ENCODE measurements at places on chromosomes 11 and 22.

GRCh38 chr11:40219401-40219800 is 1240.1 kb downstream of the LRRC4C start:
- no peak for DNase-seq

DNA sequence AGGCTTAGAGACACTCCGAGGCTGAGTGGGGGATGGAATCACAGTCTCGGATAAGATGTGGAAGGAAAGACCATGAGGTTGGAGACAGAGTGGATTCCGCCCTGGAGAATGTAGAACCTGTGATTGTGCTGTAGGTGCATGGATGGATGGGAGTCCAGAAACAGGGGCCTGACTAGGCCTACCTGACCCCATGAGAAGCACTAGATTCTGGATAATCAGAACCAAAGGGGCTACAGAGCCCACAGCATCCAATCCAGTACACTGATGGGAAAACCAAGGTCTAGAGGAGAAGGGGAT is 32.3 kb upstream of the FCHSD2 start:
- DNase-seq = no peak

DNA sequence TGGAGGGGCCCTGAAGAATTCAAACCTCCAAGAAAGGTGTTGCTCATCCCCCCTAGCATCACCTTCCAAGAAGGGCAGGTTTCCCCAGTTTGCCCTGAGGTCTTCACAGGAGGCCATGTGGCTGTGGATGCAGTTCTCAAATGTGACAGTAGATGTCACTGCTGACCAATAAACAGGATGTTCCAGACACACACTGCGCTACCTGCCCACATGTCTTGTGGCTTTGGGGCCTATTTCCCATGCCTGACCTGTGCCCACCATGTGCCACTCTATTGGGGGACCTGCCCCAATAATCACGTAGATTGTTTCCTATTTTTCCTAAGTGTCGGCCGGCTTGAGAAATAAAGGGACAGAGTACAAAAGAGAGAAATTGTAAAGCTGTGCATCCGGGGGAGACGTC is 4.5 kb downstream of the GSTT2 start:
- no peak for DNase-seq

DNA sequence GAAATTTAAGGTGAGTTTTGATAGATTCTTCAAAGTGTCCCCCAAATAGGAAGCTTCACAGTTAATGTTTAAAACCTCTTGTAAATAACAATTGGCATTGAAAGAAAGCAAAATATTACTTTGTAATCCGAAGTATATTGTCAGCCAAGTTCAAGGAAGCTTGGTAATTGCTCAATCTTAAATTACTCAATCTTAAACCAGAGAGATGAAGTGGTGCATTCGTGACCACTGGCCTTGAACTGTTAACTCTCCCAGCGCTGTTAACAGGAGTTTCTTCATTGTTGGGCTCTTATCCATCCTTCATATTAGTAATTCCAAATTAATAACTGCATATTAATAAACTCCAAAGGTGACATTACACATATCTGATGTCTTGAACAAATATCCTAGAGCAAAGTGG is 20.6 kb upstream of the FDX1 start:
- DNase-seq = no peak

GRCh38 chr22:36818010-36818642 is 1.3 kb upstream of the PVALB start:
- no peak for DNase-seq

- DNase-seq = no peak
Observed at GRCh38 chr11:17991783-17992433, 20.9 kb downstream of the SERGEF start.

DNA sequence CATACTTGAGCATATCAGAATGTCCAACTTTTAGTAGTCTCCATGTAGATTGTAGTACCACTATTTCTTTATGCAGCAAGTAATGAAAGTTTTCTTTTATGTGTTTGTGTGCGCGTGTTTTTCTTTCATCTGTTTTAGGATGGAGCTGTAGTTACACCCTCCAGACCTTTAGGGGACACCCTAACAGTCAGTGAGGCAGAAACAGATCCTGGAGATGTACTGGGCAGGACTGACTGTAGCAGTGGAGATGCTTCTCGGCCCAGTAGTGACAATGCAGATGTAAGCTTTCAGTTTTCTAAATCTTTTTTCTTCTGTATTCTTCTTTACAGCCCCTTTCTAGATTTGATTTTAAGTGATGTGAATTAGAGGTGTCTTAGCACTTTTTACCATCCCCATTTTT is 79.9 kb upstream of the GRIK4 start:
- no peak for DNase-seq

- DNase-seq = no peak
Observed at GRCh38 chr11:19193916-19194315, 7.9 kb downstream of the CSRP3 start.

DNA sequence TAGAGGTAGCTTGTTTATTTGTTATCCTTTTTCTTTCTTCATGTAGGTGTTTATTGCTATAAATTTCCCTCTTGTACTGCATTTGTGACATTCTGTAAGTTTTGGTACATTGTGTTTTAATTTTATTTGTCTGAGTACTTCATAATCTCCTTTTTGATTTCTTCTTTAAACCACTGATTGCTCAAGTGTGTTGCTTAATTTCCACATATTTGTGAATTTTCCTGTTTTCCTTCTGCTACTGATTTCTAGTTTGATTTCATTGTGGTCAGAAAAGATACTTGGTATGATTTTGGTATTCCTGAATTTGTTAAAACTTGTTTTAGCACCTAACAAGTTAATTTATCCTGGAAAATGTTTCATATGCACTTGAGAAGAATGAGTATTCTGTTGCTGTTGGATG is 15.1 kb downstream of the OR10V1 start:
- DNase-seq = no peak

DNA sequence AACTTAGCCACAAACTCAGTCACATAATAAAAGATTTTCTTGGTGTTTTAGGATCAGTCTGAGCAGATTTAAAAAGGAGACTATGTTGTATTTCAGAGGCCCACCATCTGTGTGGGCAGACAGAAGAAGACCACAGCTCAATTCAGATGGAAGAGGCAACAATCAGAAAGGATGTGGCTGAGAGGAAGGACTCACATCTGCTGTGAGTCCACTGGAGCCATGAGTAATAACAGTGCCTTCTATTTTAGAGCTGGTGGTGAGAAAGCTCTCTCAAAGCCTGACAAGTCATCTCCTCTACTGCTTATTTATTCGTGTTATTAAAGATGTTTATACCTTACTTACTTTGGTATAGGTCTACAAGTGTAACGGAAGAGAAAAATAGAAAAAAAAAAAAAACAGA is 357.2 kb downstream of the OPCML start:
- no peak for DNase-seq

GRCh38 chr11:96218006-96218405 is 125.0 kb downstream of the MAML2 start:
- DNase-seq = no peak

DNA sequence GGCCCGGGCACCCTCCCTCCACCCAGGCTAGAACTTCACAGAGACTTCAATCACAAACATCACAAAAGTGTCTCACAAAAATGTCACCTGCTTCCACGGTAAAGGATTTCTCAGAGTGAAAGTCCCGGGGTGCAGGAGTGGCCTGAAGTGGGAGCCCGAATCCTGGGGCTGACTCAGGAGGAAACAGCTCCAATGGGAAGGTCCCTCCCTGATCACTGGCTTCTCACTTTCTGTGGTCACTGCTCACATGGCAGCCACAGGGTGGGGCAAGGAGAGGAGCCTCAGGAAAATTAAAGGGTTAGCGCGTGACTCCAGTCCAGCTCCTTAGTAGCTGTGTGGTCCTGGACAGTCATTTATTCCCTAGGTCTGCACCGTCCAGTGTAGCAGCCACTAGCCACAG is 564.5 kb upstream of the B3GAT1 start:
- DNase-seq = no peak

GRCh38 chr11:45757672-45758071 is 47.3 kb upstream of the SLC35C1 start:
- DNase-seq = no peak

DNA sequence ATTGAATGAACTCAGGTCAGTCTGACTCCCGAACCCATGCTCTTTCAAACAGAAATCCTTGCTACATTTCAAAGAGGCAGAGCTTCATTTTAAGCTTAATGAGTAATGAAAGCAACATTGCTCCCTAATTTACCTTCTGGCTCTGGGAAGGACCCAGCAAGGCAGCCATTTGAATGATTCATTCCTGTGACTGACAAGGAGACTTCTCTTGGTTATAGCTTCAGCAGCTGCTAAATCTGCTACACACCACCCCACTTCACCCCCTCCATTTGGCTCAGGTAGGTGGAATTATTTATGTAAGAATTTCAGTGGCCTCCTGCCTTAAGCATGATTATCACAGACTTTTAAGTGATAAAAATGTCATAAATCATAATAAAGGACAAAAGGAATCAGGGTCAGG is 117.7 kb downstream of the KCNC1 start:
- no peak for DNase-seq

DNA sequence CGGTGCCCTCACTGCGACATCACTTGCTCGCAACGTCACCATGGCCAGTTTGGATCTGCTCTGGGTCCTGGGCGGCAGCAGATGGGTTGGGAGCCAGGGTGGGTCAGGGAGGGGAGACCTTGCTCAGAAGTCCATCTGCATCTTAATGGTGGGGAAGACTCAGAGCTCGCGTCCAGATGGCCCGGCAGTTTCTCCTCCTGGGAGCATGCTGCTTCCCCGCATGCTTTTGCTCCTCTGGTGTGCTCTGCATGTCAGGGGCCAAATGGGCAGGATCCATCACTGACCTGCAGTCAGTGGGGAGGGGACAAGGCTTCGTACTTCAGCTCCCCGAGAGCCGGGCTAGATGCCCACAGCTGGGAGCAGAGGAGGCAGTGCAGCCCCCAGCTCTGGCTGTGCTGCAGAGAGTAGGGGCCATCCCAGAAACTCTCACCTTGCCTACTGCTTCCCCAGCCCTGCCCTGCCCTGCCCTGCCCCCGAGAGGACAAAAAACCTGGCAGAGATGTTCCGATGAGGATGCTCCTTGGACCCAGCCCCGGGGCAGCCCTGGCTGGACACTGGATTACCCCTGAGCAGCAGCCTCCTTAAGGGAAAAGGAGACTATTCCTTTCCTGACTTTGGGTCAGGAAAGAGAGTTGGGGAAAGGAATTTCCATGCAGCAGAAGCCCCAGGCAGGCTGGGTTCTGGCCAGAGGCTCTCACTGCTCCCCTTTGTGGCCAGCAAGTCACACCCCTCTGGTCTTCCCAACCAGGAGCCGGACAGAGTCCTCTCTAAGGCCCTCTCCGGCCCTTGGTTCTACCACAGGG is 149.9 kb downstream of the PKNOX2 start:
- DNase-seq = no peak

GRCh38 chr11:109342261-109342660 is 79.7 kb upstream of the C11orf87 start:
- DNase-seq = no peak

GRCh38 chr11:19811380-19811779 is 98.7 kb downstream of the NAV2 start:
- DNase-seq = no peak

- no peak for DNase-seq
Observed at GRCh38 chr11:66292543-66293332, 1.0 kb downstream of the TMEM151A start.

GRCh38 chr11:119573858-119574257 is 150.9 kb upstream of the THY1 start:
- no peak for DNase-seq

DNA sequence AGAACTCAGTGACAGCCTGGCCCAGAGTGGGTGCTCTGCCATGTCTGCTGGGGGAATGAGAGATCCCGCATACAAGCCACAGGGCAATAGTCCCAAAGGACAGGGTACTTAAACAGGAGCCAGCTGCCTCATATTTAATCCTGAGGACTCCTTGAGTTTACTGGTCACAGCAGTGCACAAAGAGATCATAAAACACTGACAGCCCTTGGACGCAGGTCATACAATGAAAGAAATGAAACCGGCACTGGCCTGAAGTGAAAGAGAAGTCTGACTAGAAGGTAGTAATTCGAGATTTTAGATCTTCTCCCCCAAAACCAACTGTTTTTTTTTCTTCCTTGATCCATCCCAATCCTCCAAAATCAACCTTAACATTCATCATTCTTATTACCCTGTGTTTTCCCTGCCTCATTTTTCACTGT is 299.8 kb upstream of the SYN3 start:
- no peak for DNase-seq
